ENCODE measurements at places on chromosomes 11 and 22. TPM values are rescaled to one million over a fixed set of nuclear protein-coding genes. Genes with fewer than 3 reads are reported as not detected.

GRCh38 chr11:102957953-102958352 is 2.4 kb upstream of the MMP13 start:
- no peak overlapping the region for H3K27ac ChIP-seq
- H3K4me3 ChIP-seq, result no peak overlapping the region
- H3K4me1 ChIP-seq, result no peaks in the 10 kb centered on the region
- no peak for DNase-seq
- no peaks in the 10 kb centered on the region for H3K36me3 ChIP-seq

DNA sequence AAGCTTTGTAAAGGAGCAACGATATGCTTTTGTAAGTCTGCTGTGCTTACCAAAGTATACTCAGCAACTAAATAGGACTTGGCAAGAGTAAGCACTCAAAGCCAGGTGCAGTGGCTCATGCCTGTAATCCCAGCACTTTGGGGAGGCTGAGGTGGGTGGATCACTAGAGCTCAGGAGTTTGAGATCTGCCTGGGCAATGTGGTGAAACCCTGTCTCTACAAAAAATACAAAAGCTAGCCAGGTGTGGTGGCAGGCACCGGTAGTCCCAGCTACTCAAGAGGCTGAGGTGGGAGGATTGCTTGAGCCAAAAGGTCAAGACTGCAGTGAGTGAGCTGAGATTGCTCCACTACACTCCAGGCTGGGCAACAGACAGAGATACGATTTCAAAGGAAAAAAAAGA is 67.5 kb downstream of the PAK1 start:
- no peaks in the 10 kb centered on the region for H3K27me3 ChIP-seq
- no peak for DNase-seq
- H3K4me1 ChIP-seq, result peaks cover 14% of the 10 kb centered on the region
- no peak overlapping the region for H3K27ac ChIP-seq

DNA sequence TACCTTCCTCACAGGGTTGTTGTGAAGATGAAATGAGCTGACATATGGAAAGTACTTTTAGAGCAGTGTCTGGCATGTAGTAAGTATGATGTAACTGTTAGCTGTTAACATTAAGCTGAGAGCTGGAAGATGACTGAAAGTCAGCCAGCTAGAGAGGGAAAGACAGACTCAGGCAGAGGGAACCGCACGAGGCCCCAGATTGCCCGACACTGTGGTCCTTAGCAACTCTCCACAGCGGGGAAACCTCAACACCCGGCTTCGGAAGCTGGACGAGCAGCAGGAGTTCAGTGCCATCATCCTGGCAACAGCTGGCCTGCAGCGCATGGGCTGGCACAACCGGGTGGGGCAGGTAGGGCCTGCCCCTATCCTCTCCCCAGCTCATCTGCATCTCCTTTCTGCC is 6.5 kb downstream of the HMBS start:
- no peak for DNase-seq
- no peak overlapping the region for H3K4me3 ChIP-seq
- peaks cover 25% of the 10 kb centered on the region for H3K36me3 ChIP-seq
- peaks cover 4% of the 10 kb centered on the region for H3K4me1 ChIP-seq
- H3K27me3 ChIP-seq, result no peaks in the 10 kb centered on the region
- no peak overlapping the region for H3K27ac ChIP-seq

- H3K27ac ChIP-seq, result no peak overlapping the region
- no peaks in the 10 kb centered on the region for H3K27me3 ChIP-seq
- no peaks in the 10 kb centered on the region for H3K4me1 ChIP-seq
- DNase-seq, result no peak
- H3K4me3 ChIP-seq, result no peak overlapping the region
- no peaks in the 10 kb centered on the region for H3K36me3 ChIP-seq
Measured at GRCh38 chr11:119194811-119195440, 9.7 kb downstream of the NHERF4 start.

GRCh38 chr11:109957601-109958000 is 135.6 kb upstream of the ZC3H12C start:
- DNase-seq, result no peak
- H3K4me1 ChIP-seq, result no peaks in the 10 kb centered on the region
- no peak overlapping the region for H3K4me3 ChIP-seq
- H3K27ac ChIP-seq, result no peak overlapping the region

DNA sequence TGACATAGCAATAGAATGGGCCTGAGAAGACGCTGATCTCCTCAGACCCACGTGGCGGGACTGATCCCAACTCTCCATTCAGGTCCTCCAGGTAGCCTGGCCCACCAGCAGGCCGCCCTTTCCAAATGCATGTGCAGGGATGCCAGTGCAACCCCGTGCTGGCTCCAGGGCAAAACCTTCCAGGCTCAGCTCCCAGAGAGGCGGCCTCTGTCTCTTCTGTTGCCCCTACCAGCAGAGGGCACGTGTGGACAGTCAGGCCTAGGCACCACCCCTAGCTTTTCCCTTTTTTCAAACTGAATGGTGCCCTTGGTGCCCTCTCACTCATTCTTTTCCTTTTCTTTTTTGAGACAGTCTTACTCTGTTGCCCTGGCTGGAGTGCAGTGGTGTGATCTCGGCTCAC is 121.7 kb downstream of the OSBP2 start:
- H3K4me1 ChIP-seq, result no peaks in the 10 kb centered on the region
- no peaks in the 10 kb centered on the region for H3K27me3 ChIP-seq
- no peak overlapping the region for H3K27ac ChIP-seq

DNA sequence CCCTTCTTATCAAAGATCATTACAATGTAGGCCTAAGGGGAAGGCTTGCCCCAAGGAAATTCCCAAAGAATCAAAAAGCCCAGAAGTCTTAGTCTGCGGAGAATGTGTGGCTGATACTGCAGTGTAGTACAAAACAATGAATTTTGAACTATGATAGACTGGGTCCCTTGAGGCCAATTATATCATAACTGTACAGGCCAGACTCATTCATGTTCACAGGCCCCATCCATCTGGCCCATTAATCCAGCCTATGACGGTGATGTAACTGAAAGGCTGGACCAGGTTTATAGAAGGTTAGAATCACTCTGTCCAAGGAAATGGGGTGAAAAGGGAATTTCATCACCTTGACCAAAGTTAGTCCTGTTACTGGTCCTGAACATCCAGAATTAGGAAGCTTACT is 35.2 kb downstream of the IGLL1 start:
- H3K36me3 ChIP-seq, result no peaks in the 10 kb centered on the region
- no peak for DNase-seq
- H3K4me3 ChIP-seq, result no peak overlapping the region
- H3K27ac ChIP-seq, result no peak overlapping the region
- no peaks in the 10 kb centered on the region for H3K27me3 ChIP-seq
- peaks cover 14% of the 10 kb centered on the region for H3K4me1 ChIP-seq

- H3K27me3 ChIP-seq, result no peaks in the 10 kb centered on the region
- no peak overlapping the region for H3K4me3 ChIP-seq
- DNase-seq, result no peak
Measured at GRCh38 chr11:934527-934926, 8.9 kb downstream of the AP2A2 start.

LDLRAD3 gene
- 38.8 TPM for total RNA-seq

SCGB1C1 gene
- total RNA-seq, result not detected

MAPK8IP1 gene
- total RNA-seq, result 9.2 TPM
